ENCODE measurements at places on chromosomes 3 and 15.

DNA sequence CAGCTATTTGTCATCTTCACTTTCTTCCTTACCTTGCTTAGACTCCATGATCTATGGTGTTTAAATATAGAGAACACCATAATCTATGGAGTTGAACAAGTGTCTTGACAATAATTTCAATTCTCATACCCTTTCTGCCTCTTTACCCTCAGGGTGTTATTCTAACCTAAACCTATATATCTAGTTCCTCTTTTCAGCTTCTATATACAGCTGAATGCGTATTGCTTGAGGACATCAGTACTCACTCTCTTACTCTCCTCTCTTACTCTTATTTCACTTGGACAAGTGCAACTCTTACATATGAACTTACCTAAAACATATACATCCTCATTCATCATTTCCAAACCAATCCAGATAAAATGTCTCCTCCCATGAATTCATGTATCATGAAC lies 187.1 kb downstream of the RAP2B start:
- DNase-seq: no peak

GRCh38 chr3:69433969-69434325 lies 48.1 kb upstream of the FRMD4B start:
- peak; percentile 61 for DNase-seq

- DNase-seq: no peak
Observed at GRCh38 chr15:64205202-64205601, 42.4 kb upstream of the PPIB start.

DNA sequence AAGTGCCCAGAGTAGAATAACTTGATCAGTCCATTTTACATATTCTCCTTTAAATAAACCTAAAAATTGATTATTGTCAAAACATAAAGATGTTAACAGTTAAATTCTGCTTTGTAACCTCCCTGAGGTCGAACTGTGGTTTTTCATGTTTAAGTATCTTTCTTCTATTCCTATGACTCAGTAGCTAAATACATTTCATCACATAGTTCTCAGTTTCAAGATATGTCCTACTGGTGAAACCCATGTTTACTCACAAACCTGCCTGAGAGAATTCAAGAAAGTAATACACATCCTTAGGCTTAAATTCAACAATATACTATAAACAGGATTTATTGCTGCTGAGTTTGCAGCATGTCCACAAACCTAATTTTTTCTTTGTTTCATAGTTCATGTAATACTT lies 692.9 kb downstream of the ZPLD1 start:
- peak; percentile 33 for DNase-seq

DNA sequence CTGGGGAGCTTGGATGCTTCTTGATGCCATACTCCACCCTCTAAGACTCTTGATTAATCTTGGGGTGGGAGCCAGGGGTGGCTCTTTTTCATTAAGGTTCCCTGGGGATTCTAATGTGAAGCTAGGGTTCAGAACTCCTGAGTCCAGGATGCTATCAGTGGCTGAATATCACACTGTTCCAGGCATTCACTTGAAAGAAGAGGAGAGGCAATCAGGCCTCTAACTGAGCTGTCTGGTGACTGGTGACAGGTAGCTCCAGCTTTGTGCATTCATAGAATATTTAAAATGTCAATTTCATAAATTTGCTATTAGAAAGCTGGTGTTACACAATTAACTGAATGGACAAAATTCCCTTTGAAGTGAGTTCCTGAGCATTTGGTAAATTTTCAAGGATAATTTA lies 139.0 kb downstream of the CHDH start:
- no peak for DNase-seq

DNA sequence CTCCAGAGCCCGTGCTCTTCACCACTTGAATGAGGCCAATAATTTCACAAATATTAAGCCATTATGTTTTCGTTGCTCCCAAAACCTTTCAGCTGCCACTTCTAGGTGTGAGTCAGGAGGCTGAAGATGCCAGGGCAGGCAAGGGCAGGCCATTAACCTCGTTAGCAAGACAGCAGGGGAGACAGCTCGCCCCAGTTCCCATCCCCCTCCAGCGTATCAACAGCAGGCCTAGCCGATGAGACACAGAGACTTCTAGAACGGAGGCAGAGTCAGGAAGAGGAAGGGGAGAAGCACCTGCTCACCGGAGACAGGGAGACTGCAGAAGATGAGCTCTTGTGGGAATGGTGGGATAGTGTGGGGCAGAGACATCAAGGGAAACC lies 28.0 kb upstream of the PLA2G4E start:
- DNase-seq: no peak

DNA sequence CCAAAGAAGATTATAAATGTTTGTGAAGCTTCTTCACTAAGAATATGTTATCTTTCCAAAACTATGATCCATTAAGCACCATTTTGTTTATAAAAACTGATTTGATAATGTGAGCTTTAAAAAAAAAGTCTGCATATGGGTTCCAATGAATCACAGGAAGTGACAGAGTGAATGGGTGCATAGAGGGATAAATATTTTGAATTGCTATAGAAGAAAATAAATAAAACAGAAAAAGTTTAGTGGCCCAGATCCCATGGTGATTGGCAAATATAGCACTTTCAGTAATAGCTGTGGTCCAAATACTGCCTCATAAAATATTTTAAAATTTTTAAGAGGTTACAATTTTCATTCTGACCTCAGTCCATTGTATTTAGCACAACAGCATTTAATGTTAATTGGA lies 19.2 kb downstream of the CPA3 start:
- DNase-seq: no peak

GRCh38 chr3:95731753-95732152 lies 1082.6 kb upstream of the EPHA6 start:
- no peak for DNase-seq

DNA sequence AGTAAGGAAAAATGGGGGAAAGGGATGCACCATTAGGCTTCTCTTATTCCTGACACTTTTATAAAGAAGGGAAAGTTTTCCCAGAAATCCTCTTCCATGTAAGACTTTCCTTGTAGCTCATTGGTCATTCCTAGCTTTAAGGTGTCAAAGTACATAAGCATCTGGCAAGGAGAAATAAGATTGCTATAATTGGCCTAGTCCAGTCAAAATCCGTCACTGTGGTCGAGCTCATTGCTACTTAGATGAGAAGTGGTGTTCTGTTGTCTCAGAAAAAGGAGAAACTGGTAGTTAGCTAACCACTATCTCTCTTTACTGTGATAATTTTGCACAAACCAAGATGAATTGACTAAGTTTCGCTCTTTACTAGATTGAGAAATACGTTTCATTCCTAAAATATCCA lies 370.1 kb downstream of the CNTN4 start:
- DNase-seq: no peak

GRCh38 chr15:33419701-33420100 lies 108.9 kb downstream of the RYR3 start:
- no peak for DNase-seq

GRCh38 chr3:131630807-131631206 lies 128.0 kb upstream of the MRPL3 start:
- DNase-seq: peak; percentile 60
